ENCODE measurements at places on chromosomes 2 and 18.
A peak's percentile ranks its signal among the peaks of the same experiment; 100 is the strongest.

DNA sequence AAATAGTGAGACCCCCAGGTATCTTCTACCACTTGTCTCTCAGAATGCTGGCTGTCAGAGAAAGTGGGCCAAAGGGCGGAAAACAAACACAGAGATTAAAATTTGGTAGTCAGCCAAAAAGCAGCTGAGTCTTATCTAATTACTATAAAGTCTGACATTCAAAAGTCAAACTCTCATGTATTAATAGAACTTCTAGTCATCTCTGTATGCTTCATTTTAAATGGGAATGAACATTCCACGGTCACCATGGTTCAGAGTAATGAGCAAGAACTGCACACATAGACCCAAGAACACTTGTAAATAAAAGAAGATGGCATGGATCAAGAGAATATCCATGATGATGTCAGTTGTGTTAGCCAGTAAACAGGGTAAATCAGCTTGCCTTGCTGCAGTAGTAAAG, 1267.0 kb upstream of the CHAC2 start:
- no peak for DNase-seq

DNA sequence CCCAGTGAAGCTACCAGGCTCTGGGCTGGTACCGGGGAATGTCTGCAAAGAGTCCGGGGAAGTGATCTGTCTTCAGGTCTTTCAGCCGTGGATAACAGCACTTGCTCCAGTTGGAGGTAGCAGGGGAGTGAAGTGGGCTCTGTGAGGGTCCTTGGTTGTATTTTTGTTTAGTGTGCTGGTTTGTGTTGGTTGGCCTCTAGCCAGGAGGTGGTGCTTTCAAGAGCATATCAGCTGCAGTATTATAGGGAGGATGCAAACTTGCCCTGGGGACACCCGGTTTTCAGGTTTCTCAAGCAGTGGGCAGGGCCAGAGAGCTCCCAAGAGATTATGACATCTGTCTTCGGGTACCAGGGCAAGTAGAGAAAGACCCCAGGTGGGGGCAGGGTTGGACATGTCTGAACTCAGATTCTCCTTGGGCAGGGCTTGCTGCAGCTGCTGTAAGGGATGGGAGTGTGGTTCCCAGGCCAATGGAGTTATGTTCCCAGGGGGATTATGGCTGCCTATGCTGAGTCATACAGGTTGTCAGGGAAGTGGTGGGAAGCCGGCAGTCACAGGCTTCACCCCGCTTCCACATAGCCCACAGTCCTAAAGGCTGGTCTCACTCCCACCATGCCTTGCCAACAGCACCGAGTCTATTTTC, 34.4 kb downstream of the ACAA2 start:
- DNase-seq, result no peak

- no peak for DNase-seq
These were observed 164.1 kb upstream of the CELF4 start for GRCh38 chr18:37729716-37730115.

DNA sequence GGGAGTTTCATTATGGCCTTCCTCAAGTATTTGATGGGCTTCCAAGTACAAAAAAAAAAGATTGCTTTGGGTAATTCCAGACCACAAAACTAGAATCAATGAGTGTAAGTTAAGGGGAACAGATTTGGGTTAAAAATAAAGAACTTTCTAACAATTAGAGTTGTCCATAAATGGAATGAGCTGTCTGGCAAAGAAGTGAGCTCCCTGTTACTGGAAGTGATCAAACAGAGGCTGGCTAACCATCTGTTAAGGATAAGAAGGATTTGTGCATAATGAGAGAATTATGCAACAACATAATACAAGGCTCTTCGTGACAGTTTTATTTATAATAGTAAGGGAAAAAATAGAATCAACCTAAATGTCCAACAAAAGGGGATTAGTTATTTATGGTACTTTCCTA, 44.6 kb upstream of the ACVR1 start:
- DNase-seq, result no peak

DNA sequence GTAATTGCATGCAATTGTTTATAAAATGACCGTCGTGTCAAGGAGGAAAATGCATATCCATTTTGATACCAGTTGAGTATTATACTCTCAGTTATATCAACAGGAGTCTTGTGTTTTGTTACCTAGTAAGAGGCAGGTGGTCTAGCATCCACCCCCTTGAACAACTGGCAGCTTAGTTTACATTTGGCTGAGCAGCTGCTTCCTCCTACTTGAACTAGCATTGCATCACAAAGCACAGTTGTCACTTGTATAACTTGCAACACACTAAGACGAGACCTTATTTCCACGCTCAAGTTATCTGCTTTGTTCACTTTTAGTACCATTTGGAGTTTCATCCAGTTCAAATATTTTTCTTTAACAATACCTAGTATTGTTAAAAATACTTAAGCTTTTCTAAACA, 75.4 kb upstream of the UBE2E3 start:
- no peak for DNase-seq

GRCh38 chr2:66301022-66301766, 133.7 kb upstream of the MEIS1 start:
- no peak for DNase-seq

DNA sequence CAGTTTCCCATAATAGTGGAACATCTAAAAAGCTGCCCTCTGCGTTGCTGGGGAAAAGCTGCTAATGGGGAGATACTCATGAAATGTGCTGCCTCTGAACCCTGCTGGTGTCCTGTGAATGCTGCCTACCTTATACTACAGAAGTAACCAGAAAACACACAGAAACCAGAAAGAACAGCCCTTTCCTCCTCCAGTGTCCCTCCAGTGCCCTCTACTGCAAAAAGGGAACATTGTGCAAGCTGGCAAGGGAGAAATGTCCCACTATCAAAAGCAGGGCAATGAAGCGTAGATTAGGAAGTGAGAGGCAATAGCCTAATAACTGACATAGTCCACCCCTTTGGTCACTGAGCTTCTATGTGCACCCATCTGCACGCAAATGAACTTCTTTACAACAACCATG, 162.7 kb upstream of the ETAA1 start:
- no peak for DNase-seq

DNA sequence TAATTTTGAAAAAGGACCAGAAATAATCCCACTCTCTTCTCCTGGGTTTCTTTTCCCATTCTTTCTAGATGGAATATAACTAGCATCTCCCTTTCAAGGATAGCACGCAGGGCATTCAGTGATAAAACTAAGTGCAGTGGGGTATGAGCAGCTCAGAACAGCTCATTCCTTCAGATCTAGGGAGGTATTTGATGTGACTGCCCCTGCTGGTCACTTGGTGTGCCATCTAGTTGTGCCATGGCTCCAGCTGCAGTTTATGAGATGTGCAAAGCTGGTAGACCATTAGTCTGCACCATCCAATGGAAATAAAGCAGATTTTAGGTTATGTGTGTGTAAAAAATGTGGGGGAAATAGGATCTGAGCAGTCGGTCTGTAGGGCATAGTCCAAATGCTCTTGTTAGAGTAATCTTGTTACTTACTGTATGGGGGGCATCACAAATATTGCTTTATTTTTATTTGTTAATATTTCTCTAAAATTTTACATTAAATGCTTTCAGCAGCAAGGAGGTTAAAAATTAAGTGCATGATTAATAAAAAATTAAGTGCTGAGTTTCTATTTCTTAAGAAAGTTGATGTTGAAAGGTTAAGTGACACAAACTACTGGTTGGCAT, 38.9 kb downstream of the CTAGE1 start:
- no peak for DNase-seq

- no peak for DNase-seq
These were observed 63.5 kb upstream of the FN1 start for GRCh38 chr2:215499331-215499730.

DNA sequence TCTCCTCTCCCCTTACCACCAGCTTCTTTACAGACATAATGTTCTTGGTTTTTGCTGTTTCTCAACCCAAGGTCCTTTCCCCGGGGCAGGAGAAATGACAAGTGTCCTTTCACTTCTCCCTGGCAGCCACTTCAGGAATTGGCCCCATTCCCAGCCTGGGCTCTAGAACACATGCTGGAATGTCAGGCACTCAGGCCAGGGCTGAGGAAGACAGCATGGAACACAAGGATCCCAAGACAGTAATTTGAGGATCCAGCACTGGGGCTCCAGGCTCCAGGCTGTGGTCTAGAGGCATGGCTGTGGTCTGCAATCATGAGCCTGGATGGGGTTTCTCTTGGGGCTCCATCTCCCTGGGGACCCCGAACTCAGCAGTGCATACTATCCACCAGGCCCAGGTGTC, 201.4 kb downstream of the CELF4 start:
- no peak for DNase-seq

DNA sequence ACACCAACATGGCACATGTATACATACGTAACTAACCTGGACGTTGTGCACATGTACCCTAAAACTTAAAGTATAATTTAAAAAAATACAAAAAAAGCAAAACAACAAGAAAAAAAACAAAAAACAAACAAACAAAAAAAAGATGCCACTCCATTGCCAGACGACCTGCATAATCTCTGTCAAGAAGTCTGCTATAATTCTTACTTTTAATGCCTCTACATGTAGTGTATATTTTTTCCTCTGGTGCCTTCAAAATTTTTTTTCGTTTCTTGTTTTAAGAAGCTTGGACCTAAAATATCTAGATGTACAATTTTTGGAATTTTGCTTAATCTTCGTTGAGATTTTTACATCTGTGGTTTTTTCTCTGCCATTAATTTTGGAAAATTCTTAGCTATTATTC, 235.6 kb upstream of the ZNF521 start:
- DNase-seq, result no peak

GRCh38 chr2:217987391-217987790, 15.4 kb downstream of the TNS1 start:
- DNase-seq, result no peak

- no peak for DNase-seq
These were observed 104.7 kb upstream of the CDCA7 start for GRCh38 chr2:173249661-173250641.

DNA sequence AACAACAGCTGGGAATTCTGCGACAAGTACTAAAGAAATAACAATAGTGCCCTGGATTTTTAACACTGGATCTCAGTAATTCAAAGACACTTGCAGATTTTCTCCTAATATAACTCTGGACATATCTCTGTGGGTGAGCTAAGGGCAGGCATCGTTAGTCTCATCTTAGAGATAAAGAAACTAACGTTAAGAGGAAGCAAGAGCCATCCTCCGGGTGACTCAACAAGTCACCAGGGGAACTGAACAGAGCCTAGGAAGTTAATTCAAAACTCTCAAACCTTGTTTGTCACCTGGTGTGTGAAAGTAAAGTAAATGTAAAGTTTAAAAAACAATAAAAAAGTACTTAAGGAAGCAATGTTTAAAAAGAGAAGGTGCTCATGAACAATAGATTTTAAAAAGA, 41.6 kb upstream of the NRP2 start:
- DNase-seq, result no peak

DNA sequence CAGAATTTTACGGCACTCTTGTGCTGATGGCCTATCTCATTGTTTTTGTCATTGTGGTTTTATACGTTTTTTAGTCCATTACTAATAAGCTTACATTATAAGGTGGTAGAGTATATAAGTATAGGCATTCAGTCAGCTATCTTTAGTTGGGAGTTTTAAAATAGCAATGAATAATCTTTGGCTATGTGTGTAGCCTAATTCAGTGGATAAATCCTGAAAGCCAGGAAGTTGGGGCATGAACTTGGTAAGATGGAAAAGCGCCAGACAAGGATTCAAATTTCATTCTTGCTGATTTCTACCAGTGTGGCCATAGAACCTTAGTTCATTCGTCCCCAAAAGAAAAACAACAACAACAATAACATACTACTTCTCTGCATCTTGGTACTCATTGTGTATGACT, 31.2 kb downstream of the EPC2 start:
- no peak for DNase-seq

- peak; percentile 94 for DNase-seq
These were observed at the start of the genes FBXO15 and TIMM21 for GRCh38 chr18:74147779-74148542. FBXO15 (minus strand) TSS chr18:74147834; CDS start chr18:74147785, 49 bp downstream. TIMM21 (plus strand) TSS chr18:74148523; CDS start chr18:74148809, 286 bp downstream.
